Trophoblast cell (in vitro differentiated cells and primary cell): ENCODE measurements at places on chromosomes 12 and 14.
A peak's percentile ranks its signal among the peaks of the same experiment; 100 is the strongest.

DNA sequence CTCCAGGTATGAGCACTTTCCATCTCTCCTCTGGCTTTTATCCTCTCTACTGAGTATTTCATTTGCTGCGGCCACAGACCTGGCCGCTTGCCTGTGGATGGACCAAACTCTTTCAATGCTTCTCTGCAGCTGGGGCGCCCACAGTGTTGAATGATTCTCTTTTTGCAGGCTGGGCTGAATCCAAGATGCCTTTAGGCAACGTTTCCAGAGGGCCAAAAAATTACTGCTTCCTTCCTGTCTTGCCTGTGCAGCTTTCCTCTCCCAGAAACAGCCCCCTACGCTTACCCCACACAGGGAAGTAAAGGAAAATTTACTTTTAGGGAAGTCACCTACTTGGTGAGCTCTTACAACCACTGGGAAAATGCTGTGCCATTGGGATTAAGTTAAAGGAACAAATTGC, 55.6 kb upstream of the JDP2 start:
- no peaks in the 10 kb centered on the region for H3K36me3 ChIP-seq
- no peaks in the 10 kb centered on the region for H3K4me1 ChIP-seq
- no peak overlapping the region for H3K4me3 ChIP-seq
- no peak overlapping the region for H3K27ac ChIP-seq
- no peak for DNase-seq
- no peaks in the 10 kb centered on the region for H3K27me3 ChIP-seq

DNA sequence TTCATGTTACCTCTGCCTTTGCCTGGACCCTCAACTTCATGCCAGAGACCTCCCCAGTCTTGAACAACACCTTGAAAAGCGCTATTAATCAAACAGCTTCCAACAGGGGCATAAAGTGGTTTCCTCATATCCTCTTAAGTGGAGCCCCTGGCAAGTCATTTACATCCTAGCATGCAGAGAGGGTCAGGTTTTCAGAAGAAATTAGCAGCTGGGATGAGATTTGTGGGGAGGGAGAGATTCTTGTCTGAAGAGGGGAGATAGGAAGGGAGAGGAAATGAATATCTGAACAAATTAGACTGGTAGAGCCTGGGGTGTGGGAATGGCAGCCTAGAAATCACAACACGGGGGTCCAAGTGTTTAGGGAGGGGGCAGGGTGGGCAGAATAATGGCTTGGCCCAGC, 45.6 kb downstream of the CALM1 start:
- no peak overlapping the region for H3K4me3 ChIP-seq
- H3K27me3 ChIP-seq: no peaks in the 10 kb centered on the region
- H3K27ac ChIP-seq: no peak overlapping the region
- H3K36me3 ChIP-seq: no peaks in the 10 kb centered on the region

DNA sequence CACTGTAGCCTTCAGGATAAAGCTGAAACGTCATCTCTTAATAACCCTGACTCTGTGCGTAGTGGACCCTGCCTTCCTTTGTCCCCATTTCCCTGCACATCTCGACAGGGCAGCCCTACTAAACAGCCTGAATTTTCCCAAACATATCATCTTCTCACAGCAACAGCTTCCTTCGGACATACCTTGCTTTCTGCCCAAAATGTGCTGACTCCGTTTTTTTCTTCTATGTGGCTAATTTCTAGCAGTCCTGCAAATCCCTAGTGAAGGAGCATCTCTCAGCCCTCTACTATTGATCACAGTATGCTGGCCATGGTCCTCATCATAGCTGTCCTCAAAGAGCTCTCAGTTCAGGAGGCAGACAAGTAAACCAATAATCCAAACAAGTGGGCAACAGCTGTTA, 53.1 kb upstream of the PCED1B start:
- no peaks in the 10 kb centered on the region for H3K36me3 ChIP-seq
- no peak for DNase-seq
- no peak overlapping the region for H3K4me3 ChIP-seq
- H3K27me3 ChIP-seq: no peaks in the 10 kb centered on the region
- H3K27ac ChIP-seq: no peak overlapping the region

DNA sequence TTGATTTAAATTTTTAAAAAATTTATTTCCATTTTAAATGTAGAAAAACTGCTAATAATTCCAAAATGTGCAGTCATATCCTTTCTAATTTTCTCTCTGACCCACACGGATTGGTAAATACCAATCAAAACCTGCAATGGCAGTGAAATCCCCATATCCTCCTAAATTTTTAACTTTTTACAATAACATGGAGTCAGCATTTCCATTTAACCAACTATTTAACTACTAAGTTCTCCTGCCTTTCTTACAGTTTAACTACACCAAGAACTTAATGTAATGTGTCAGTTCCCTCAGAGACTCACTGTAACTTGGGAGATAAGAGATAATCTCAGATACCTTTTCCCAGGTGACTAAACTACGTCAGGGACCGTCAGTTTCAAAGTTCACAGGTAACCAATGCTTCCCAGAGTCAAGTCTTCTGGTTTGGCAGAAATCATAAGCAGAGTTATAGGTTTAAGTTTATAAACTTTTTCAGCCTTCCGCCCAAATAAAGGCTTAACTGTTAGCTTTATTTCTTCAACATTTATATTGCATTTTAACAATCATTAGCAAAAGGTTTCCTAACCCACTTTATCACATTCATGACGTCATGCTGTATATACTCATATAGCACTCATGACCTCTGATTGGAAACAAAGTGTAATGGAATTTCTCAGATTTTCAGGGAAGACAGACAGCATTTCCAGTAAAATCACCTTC, 7.6 kb downstream of the KRAS start:
- no peaks in the 10 kb centered on the region for H3K4me1 ChIP-seq
- H3K4me3 ChIP-seq: no peak overlapping the region
- peak; percentile 74 for DNase-seq
- H3K36me3 ChIP-seq: peaks cover 6% of the 10 kb centered on the region

DNA sequence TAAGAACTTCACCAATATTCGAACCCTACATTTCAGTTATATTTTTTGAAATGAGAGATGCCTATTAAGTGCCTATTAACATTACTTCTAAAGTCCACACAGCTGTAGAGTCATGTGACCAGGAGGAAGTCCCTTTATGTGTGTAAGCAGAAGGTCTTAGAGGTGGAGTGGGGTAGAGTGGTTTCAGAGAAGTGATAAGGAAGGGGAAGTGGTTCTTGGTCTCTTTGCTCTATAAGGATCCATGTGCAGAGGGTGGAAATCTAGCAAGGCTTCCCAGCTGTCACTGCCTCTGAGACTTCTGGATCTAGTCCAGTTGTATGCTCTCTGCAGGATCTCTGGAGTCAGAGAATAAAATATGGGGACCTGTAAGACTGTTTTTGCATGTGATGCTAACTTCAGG, 673.9 kb downstream of the FLRT2 start:
- H3K4me1 ChIP-seq: no peaks in the 10 kb centered on the region
- H3K27ac ChIP-seq: no peak overlapping the region
- H3K4me3 ChIP-seq: no peak overlapping the region
- no peaks in the 10 kb centered on the region for H3K36me3 ChIP-seq

- peaks cover 14% of the 10 kb centered on the region for H3K4me1 ChIP-seq
- peak overlapping the region; percentile 33 for H3K4me3 ChIP-seq
- DNase-seq: peak; percentile 17
- no peak overlapping the region for H3K27ac ChIP-seq
Measured at GRCh38 chr12:31362115-31362758, 36.3 kb upstream of the SINHCAF start.

DNA sequence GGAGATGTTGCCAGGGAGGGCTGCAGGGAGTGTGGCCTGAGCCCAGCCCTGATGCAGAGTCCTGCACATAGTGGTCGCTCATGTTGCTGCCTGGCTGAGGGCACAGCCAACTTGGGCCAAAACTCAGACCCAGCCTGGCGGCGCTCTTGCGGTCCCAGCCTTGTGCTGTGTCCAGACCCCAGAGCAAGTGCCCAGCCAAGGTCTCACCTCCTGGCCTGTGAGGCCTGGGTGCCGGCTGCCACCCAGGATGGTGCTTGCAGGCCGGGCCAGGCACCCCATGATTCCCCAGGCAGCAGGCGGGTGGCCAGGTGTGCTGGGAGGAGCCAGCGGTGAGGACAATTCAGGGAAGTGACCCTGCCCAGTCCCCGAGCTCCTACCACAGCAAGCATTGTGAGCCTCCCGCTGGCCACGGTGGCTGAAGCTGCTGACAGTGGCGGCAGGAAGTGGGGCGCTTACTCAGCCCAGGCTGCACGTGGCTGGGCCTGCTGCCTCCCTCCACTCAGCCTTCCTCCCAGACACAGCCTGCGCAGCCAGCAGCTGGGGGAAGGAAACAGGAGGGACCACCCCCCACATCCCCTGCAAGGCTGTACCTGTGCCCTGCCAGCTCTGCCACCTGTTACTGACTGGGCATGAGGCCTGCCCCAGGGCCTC, 17.7 kb upstream of the PGF start:
- no peak for DNase-seq
- H3K4me3 ChIP-seq: no peak overlapping the region
- H3K4me1 ChIP-seq: peaks cover 30% of the 10 kb centered on the region
- no peaks in the 10 kb centered on the region for H3K36me3 ChIP-seq

DNA sequence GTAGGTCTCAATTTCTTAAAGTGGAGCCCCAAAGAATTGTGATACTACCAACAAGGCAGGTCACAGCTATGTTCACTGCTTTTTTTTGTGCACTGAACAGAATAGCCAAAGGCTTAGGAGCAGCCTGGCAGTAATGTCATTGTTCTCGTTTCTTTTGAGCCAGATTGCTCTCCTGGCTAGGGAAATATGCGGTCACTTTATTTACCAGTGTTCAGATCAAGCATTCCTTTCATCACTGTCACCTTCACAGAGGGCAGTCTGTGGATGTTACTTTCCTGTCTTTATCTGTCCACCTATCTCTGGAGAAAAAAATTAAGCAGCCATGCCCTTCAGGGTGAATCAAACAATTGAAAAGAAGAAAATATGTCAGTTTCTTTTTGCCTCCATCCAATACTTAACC, 159.6 kb downstream of the BTG1 start:
- no peak overlapping the region for H3K4me3 ChIP-seq
- DNase-seq: peak; percentile 20
- H3K4me1 ChIP-seq: peaks cover 2% of the 10 kb centered on the region
- no peak overlapping the region for H3K27ac ChIP-seq

GRCh38 chr14:49641697-49642129, 6.7 kb upstream of the DNAAF2 start:
- H3K4me3 ChIP-seq: no peak overlapping the region
- no peak overlapping the region for H3K27ac ChIP-seq

GRCh38 chr12:52913431-52913821, 8.6 kb upstream of the KRT8 start:
- peaks cover 25% of the 10 kb centered on the region for H3K4me1 ChIP-seq
- no peak for DNase-seq
- no peak overlapping the region for H3K4me3 ChIP-seq
- no peak overlapping the region for H3K27ac ChIP-seq

- peaks cover 14% of the 10 kb centered on the region for H3K4me1 ChIP-seq
- no peaks in the 10 kb centered on the region for H3K36me3 ChIP-seq
- no peak for DNase-seq
- H3K4me3 ChIP-seq: no peak overlapping the region
- H3K27me3 ChIP-seq: no peaks in the 10 kb centered on the region
- H3K27ac ChIP-seq: no peak overlapping the region
Measured at GRCh38 chr12:105018776-105019175, 32.7 kb downstream of the NOPCHAP1 start.

DNA sequence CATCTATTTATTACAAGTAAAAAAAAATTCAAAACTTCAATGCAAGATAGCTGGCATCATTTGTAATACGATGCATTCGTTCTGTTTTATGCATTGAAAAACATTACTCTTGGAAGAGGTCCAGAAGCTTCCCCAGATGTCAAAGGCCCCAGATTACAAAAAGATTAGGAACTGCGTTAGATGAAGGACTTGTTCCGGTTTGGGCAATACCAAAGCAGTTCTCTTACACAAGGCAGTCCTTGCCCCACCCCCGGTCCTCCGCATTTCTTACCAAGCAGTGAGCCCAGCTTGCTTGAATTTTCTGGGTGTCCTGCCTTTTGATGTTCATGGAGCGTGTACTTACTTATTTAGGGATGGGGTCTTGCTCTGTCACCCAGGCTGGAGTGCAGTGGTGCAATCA, 4.8 kb upstream of the HVCN1 start:
- no peak overlapping the region for H3K27ac ChIP-seq
- peaks cover 4% of the 10 kb centered on the region for H3K4me1 ChIP-seq
- no peaks in the 10 kb centered on the region for H3K27me3 ChIP-seq

DNA sequence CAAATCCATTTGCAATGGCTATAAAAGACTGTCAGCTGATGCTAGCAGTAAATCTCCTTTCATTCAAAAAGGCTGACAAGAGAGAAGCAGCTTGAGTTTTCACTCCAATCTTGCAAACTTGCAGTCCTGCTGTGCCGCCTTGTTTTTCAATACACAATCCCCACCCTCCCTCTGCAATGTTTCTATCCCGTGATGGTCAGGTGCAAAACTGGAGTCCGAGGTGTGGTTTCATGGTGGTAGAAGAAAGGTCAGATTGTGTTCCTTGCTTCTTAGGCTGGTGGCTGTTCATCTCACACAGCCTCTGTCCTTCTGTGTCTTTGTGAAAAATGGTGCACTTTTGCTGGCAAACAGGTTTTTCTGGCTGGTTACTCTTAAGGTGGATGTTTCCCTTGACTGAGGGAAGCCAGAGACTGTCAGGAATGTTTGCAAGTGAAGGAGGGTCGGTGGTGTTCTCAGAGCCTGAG, 27.7 kb upstream of the TBX3 start:
- peaks cover 23% of the 10 kb centered on the region for H3K4me1 ChIP-seq
- peak; percentile 76 for DNase-seq
- H3K27ac ChIP-seq: peak overlapping the region; percentile 91
- H3K27me3 ChIP-seq: no peaks in the 10 kb centered on the region
- no peak overlapping the region for H3K4me3 ChIP-seq

DNA sequence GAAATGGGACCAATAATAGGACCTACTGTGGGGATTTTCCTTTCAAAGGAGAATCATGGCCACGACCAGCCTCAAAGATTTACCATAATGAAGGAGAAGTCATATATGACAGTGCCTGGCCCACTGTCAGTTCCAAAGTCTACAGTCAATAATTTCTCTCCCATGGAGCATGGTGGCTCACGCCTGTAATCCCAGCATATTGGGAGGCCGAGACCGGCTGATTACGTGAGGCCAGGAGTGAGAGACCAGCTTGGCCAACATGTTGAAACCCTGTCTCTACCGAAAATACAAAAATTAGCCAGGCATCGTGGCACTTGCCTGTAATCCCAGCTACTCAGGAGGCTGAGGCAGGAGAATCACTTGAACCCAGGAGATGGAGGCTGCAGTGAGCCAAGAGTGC, 13.8 kb downstream of the IRF2BPL start:
- H3K4me1 ChIP-seq: peaks cover 25% of the 10 kb centered on the region
- no peak overlapping the region for H3K4me3 ChIP-seq
- H3K27ac ChIP-seq: peak overlapping the region; percentile 28
- no peaks in the 10 kb centered on the region for H3K27me3 ChIP-seq

GRCh38 chr12:22598763-22599161, 26.2 kb upstream of the ETNK1 start:
- H3K27me3 ChIP-seq: no peaks in the 10 kb centered on the region
- no peak overlapping the region for H3K4me3 ChIP-seq
- no peaks in the 10 kb centered on the region for H3K4me1 ChIP-seq
- no peaks in the 10 kb centered on the region for H3K36me3 ChIP-seq
- DNase-seq: no peak

GRCh38 chr12:121781998-121782979, 11.2 kb downstream of the RHOF start:
- H3K27ac ChIP-seq: no peak overlapping the region
- no peak for DNase-seq
- no peaks in the 10 kb centered on the region for H3K4me1 ChIP-seq
- H3K27me3 ChIP-seq: no peaks in the 10 kb centered on the region

GRCh38 chr14:80718940-80719339, 222.6 kb downstream of the CEP128 start:
- H3K4me1 ChIP-seq: no peaks in the 10 kb centered on the region
- H3K4me3 ChIP-seq: no peak overlapping the region
- H3K27ac ChIP-seq: no peak overlapping the region
